ENCODE measurements at places on chromosomes 2 and 18.

GRCh38 chr2:130720528-130720927 lies 8.3 kb upstream of the GPR148 start:
- DNase-seq: no peak

GRCh38 chr2:16617282-16618266 lies 48.1 kb downstream of the CYRIA start:
- DNase-seq: no peak

GRCh38 chr2:70957798-70958197 lies 20.6 kb upstream of the ANKRD53 start:
- DNase-seq: no peak

GRCh38 chr2:197297772-197298318 lies 12.7 kb downstream of the ANKRD44 start:
- no peak for DNase-seq

DNA sequence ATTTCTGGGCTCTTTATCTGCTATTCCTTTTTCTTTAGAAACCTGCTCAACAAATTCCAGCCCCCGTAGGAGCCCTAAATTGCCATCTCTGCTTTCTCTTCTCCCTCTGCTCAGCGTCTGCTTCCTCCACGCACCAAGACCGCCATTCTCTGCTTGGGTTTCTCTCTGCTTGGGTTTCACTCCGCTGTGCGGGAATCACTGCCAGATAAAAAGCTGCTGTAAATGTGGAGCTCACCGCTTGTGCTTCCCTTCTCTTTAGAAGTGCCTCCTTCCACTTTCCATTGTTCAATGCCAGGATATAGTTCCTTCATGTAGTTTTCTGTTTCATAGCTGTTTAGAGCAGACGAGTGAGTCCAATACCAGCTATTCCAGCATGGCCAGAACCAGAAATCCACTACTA lies 45.9 kb downstream of the TMEM237 start:
- DNase-seq: no peak

DNA sequence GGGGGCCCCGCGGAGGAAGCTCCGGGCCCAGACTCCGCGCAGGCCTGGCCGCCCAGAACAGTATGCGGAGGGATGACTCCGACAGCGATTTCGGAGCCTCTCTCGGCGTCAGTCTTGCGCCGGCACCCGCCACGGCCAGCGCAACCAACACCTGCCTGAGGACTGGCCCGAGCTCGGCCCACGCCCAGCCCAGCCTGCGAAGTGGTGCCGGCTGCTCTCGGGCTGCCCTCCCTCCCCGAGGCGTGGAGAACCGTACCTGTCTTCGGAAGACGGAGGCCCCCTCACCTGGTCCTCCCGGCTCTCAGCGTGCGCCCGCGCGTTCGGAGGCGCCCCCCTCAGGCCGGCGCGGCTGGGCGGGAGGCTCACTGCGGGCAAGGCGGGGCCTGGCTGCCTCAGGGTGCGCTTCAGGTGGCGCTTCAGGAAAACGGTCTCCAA lies at the start of gene M1AP:
TSS of gene M1AP (minus strand) at position 322 of the 435 bp plus-strand sequence. CDS start 8,055 bp downstream, outside the sequence.
- peak; percentile 20 for DNase-seq

GRCh38 chr2:61759718-61760117 lies 94.1 kb downstream of the FAM161A start:
- no peak for DNase-seq

DNA sequence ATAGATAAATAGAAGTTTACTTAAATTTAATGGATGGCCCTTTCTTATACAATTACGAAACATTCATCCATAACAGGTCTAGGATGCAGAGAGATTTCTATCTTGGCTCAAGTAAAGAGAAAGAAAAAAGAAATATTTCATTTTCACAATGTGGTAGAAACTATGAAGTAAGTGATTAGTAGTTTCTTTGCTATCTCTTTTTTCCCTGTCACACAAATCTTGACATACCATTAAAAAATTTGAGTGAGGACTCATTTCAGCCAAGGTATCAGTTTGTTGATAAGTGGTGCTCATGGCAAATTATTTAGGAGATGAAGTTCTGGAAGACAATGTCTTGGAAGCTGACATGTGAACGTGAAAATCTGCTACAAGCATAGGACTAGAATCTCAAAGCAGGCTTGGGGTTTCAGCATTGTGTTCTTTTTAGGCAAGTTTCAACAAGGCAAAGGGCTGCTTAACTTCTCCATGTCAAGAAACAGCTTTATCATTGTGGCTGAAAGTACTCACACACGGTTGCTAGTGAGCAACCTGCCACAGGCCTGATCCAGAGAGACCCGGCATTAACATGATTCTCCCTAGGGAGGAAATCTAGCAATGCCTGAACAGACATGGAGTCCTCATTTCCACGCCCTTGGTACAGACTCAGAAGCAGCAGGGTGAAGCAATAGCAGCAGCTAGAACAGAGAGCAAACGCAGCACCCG lies 414.6 kb downstream of the DLGAP1 start:
- no peak for DNase-seq

DNA sequence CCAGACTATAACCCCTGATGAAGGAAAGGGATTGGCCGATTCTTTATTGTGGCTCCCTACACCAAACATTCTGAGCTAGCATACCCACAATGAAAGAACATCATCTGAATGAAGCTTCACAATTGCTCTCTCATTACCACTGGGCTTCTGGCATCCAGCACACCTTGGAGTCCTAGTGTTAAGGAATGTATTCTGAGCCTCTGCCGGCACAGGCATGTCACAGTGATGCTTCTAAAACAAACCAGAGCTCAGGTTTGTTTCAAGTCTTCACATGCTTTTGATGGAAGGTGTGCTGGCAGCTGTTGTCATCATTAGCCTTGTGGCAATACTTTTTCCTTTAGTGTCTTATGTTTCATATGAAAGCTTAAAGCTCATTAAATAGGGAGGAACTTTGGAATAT lies 76.3 kb upstream of the RBBP8 start:
- no peak for DNase-seq

DNA sequence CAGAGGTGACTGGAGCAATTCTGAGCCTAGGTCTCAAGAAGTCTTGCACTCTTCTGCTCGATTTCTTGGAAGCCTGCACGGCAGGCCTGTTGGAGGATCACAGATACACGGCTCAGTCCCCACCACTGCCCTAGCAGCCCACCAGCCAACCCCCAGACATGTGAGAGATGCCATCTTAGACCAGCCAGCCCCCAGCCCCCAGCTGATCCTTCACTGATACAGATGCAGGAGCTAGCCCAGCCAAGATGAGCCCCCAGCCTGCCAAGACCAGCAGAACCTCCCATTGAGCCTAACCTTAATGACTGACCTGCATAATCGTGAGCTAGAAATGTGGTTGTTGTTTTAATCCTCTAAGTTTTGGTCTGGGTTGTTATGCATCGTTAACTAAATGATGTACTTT lies 47.5 kb downstream of the INHBB start:
- no peak for DNase-seq

GRCh38 chr2:232960862-232961261 lies 52.2 kb downstream of the NGEF start:
- no peak for DNase-seq

- DNase-seq: no peak
These were observed 899.7 kb upstream of the CDH2 start for GRCh38 chr18:29076645-29077044.

GRCh38 chr2:158291544-158292180 lies 164.9 kb downstream of the CCDC148 start:
- DNase-seq: no peak

DNA sequence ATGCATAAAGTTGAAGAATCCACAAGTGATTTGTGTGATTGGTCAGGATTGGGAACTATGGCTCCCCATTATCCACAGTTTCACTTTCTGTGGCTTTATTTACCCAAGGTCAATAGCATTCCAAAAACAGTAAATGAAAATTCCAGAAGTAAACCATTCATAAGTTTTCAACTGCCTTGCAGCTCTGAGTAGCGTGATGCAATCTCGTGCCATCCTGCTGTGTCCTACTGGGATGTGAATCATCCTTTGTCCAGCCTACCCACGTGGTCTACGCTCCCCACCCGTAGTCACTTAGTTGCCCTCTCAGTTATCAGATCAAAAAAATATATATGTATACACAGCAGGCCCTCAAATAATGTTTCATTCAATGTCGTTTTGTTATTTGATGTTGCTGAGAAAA lies 89.0 kb upstream of the DLGAP1 start:
- DNase-seq: no peak

GRCh38 chr2:2662037-2662846 lies 331.2 kb upstream of the MYT1L start:
- no peak for DNase-seq

- DNase-seq: no peak
These were observed 156.7 kb downstream of the CDCA7 start for GRCh38 chr2:173511357-173511756.

DNA sequence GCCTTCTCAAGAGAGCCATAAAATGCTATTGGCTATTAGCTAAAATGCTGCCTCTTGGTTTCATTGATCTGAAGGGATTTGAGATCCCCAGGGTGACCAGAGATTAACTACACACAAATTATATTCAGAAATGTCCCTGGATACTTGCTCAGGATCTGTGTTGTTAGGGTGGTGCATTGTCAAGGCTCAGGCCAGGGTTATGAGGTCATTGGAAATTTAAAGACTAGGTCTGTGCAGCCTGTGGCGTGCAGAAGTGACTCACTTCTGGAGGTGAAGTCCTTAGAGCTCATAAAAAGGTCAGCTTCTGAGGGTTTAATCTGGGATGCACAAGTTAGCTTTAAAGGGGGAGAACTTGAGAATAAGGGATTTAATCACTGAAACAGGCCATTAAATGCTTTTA lies 23.5 kb downstream of the LRRTM1 start:
- DNase-seq: no peak

DNA sequence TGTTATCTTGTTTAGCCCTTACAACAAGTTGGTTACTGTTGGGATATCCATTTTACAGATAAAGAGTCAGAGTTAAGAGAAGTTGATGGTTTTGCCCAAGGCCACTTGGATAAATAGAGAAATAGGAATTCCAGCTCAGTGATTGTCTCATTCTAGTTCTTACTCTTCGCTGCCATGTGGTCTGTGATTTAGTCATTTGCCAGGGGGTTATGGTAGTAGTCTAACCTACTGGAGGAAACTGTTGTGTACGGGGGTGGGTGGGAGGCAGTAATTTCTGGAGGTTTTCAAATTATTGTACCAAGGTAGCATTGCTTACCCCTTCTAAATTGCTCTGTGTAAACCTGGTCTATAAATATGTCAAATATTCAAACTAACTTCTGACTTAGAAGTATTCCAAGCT lies 110.4 kb downstream of the MAP2 start:
- DNase-seq: no peak

GRCh38 chr2:215973954-215974699 lies 39.2 kb downstream of the MREG start:
- DNase-seq: no peak

DNA sequence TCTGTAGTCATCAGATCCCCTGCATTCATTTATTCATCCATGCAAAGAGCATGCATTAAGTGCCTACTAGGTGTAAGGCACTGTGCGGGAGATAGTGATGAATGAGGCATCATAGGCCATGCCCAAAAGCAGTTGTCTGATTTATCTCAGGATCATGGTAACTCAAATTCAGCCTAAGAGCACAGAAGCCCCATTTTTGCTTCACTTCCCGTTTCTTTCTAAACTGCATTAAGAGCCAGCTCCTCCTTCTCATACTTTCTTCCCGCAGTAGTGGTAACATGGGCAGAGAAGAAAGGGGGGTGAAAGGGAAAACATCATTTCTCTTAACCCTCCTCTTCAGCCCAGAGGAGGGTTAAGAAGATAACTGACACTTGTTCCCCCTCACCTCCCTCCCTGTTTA lies 2.9 kb downstream of the GPR45 start:
- DNase-seq: no peak

DNA sequence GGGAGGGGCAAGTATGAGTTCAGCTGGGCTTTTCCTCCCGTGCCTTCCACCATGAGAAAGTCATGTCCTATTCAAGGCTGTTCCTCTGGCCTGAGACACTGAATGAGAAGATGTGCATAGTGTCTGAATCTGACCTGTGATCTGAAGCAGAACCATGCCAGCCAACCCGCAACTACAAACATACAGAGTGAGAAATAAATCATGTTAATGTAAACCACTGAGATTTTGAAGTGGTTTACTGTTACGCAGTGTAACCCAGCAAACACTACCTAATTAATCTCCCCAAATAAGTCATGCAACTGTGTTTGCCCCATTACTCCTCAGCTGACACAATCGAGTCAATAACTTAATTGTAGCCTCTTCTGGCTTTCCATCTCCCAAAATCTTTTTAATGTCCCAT lies 49.2 kb downstream of the METTL4 start:
- DNase-seq: no peak

DNA sequence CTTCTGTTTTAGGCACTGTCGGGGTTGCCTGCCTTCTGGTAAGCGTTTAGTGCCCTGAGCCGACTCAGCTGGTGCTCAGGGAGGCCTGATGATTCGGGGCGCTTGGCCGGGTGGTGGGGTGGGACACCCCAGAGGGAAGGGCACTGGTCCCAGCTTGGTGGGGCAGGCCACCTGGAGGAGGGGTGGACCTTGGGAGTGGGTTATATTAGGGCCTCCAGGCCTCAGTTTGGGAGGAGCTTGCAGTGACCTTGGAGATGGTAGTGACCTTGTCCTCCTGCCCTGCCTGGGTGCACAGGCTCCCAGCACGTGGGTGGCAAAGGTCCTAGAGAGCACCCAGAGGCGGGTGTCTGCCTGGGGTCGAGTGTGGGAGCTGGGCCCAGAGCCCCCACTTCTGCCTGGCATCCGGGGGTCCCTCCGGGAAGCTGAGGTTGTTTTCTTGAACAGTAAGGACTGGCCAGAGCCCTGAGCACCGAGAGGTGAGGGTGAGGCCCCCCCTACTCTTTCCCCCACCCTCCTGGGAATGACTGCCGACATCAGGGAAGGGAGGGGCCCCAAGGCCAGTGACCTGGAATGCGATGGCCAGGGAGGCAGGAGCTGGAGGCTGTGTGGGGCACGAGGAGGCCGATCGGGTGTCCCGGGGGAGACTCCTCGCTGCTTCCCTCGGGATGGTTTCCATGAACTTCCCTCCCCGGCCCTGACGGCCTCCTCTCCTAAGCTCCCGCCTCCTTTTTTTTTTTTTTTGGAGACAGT lies 61.3 kb downstream of the HPCAL1 start:
- no peak for DNase-seq

DNA sequence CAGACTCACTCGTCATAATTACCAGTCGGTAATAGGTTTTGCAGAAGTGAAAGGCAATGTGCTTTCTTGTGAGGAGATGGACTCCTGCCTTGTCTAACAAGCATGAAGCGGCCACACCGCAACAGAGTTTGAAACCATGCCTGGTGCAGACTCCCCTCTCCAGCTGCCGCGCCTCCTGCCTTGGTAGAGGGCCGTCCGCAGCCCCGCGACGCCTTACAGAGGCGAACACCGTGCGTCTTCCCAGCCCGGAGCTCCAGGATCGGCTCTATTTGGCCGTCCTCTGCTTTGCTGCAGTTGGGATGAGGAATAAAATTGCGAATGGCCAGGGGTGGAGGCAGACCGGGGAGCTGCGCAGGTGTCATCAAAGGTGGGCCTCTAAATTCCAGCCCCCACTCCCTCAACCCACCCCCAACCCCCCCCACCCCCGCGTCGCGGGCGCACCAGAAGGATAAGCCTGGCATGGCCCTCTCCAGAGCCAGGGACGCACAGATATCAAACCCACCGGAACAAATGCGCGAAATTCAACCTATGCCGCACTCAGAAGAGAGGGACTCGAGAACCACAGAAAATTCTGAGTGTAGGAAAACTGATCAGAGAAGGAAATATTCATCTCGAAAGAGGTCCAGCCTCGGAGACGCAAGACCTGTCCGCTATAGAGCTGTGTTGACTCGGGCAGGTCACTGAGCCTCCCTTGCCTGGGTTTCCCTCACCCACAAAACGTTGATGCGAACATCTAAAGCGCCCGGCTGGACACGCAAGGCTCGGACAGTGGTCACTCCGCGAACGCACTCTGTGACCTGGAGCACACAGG lies 1.1 kb downstream of the TRABD2A start:
- peak; percentile 64 for DNase-seq

GRCh38 chr18:23158058-23158457 lies 22.8 kb downstream of the CABLES1 start:
- no peak for DNase-seq

All from stimulated activated CD4-positive, alpha-beta T cell treated with anti-CD3 and anti-CD28 coated beads, Interleukin-15, amount 100 ng/mL, for 24 hours (primary cell).